ENCODE measurements at places on chromosomes 12 and 14.

DNA sequence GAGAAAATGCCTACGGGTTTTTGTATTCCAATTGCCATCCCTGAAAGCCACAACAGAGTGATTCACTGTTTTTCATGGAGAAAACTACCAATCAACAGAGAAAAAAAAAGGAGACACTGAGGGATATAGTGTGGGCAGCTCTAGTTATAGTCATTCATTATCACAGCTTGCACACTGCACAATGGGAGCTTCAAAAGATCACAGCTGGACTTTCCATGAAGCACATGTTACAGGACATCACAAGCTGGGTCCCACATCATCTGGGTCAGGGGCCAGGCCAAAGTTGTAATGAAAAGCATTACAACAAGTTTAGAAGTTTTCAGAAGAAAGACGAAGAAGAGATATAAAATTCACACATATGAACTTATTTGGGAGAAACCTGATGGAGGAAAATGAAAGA lies 41.5 kb downstream of the RERG start:
- DNase-seq = peak; percentile 62

DNA sequence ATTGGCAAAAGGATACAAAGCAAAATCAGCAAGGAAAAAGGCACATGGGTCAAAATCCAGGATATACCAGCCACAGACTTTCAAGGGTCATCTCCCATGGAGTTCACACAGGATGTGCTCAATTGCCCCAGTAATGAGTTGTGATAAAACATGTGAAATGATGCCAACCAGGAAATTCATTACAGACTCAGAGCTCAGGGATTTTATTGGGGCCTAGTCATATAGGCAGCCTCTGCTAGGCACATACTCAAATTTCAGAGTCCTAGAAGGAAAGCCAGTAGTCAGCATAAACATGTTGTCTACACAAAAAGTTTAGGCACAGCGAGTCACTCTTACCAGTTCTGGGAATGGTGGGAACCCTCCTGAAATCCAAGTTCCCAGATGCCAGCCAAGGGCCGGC lies 64.4 kb upstream of the OSBPL8 start:
- DNase-seq = peak; percentile 72

DNA sequence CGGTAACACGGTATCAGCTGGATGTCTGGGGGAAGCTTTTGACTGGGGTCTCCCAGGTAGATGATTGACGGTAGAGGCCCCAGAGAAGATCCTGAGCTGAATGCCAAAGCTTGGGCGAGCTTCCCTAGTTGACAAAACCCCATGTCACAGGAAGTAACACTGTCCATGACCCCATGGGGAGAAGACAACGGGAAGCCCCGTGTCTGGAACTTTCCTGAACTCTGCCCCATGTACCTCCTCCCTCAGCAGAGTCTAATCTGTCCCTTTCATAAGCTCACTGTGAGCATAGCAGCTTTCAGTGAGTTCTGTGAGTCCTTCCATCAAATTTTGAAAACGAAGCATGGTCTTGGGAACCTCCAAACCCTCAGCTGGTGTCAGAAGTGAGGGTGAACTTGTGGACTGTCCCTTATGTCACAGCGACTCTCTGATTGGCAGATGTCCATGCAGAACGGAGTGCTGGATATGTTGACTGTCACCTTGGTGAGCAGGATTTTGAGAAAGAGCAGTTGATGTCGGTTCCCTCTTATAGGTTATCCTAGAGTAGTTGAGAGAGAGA lies 29.7 kb upstream of the BEGAIN start:
- DNase-seq = no peak

GRCh38 chr14:29376237-29376636 lies 551.4 kb downstream of the PRKD1 start:
- DNase-seq = no peak

DNA sequence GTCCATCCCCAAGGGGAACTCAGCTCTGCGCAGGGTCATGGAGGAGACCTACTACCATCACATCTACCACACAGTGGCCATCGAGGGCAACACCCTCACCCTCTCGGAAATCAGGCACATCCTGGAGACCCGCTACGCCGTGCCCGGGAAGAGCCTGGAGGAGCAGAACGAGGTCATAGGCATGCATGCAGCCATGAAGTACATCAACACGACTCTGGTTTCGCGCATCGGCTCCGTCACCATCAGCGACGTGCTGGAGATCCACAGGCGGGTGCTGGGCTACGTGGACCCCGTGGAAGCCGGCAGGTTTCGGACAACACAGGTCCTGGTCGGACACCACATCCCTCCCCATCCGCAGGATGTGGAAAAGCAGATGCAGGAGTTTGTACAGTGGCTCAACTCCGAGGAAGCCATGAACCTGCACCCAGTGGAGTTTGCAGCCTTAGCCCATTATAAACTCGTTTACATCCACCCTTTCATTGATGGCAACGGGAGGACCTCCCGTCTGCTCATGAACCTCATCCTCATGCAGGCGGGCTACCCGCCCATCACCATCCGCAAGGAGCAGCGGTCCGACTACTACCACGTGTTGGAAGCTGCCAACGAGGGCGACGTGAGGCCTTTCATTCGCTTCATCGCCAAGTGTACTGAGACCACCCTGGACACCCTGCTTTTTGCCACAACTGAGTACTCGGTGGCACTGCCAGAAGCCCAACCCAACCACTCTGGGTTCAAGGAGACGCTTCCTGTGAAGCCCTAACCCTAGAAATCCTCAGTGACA lies 3.8 kb downstream of the FICD start:
- no peak for DNase-seq

DNA sequence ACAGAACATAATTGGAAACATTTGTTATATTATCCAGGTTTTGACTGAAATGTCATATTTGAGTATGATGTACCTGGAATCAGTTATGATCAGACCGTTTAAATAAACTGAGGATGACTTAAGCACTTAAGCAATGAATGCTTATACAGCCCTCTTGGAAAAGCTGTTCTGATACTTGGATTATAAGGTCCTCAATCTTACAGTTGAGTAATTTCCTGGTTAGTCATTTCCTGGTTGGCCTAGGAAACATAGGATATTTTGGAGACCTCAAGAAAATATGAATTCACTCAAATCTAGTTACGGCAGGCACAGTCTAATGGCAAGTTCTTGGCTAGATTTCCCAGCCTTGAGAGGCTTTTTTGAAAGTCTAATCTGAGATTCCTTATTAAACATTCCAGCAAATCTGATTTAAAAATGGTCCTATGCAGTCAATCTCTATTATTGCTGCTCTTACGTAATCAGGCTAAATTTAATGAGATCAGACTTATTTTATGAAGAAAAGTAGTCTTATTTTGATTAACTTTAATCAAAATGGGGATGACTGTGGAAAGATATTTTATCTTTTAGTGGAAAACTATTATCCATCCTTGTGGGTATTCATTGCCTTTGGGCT lies 447.2 kb downstream of the SNAPC1 start:
- DNase-seq = peak; percentile 92

- peak; percentile 65 for DNase-seq
Measured at GRCh38 chr14:92513204-92513965, at the start of gene RIN3. RIN3 (plus strand) TSS chr14:92513781; CDS start chr14:92513933, 152 bp downstream.

- no peak for DNase-seq
Measured at GRCh38 chr12:12072064-12072760, 1.5 kb downstream of the BCL2L14 start.

GRCh38 chr14:22479776-22480464 lies 109.1 kb downstream of the DAD1 start:
- DNase-seq = no peak

DNA sequence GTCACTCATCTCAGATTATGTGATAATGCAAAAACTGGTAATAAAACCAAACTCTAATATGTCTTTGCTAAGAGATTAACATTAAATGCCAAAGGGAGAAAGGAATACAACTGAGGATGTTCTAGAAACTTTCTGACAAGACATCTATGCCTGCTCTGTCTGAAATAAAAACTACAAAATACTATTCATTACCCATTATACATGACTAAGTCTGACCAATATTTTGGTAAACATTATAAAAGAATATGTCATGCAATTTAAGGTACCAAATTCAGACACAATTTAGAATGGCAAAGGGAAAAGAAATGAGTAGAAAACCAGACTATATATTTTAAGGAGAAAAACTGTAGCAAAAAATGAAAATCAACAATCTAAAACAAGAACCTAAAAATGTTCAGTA lies 39.5 kb downstream of the UBR7 start:
- DNase-seq = no peak

DNA sequence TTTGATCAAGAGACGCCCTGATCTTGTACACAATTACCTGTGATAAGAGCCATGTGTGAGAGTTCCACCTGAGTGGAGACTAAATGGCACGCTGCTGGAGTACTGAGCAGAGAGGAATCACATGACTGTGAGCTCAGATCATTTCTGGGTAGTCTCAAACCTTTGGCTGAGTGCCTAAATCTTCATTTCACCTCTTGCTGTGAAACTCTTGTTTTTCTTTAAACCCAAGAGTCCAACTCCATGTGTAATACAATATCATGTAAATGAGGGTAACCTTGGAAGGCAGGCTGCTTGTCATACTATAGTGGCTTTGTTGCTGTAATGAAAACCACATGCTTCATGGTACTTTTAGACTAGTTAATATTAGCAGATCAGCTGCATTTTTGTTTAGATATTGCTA lies 156.9 kb downstream of the CAND1 start:
- peak; percentile 27 for DNase-seq

GRCh38 chr14:74211945-74212580 lies 27.2 kb upstream of the VSX2 start:
- no peak for DNase-seq

- DNase-seq = peak; percentile 81
Measured at GRCh38 chr12:88553941-88554658, 26.2 kb downstream of the KITLG start.

DNA sequence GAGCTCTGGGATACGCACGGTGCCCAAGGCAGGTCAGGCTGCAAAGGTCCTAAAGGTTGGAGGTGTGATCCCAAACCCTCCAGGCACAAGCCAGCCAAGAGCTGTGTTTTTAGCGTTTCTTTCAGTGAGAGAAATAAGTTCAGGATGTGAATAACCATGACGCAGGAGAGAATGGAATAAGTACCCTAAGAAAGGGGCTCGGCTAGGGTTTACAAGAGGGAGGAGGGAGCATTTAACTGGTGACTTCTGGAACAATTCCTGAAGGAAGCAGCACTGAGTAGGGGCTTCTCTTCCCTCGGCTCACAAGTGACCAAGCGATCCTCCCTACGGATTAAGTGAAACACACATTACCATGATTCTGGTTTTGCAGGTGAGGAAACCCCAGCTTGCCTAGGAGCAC lies 29.4 kb downstream of the SSH1 start:
- no peak for DNase-seq

GRCh38 chr12:65074932-65075331 lies 46.2 kb downstream of the WIF1 start:
- no peak for DNase-seq

DNA sequence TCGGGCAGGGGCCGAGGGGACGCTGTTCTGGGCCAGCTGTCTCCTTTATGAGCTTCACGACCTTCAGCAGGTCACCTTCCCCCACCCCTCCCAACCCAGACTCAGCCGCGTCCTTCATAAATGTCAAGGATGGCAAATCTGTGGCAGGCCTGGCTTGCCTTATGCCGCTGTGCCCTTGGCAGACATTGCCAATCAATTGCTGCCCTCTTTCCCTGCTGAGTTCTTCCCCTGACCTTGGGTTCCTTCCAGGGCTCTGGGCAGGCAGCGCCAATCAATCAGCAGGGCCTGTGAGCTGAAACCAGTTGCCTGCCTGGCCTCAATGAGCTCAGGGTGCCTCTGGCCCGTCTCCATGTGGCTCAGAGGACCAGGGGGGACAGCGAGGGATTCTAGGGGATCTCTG lies 7.7 kb downstream of the FAM222A start:
- no peak for DNase-seq

DNA sequence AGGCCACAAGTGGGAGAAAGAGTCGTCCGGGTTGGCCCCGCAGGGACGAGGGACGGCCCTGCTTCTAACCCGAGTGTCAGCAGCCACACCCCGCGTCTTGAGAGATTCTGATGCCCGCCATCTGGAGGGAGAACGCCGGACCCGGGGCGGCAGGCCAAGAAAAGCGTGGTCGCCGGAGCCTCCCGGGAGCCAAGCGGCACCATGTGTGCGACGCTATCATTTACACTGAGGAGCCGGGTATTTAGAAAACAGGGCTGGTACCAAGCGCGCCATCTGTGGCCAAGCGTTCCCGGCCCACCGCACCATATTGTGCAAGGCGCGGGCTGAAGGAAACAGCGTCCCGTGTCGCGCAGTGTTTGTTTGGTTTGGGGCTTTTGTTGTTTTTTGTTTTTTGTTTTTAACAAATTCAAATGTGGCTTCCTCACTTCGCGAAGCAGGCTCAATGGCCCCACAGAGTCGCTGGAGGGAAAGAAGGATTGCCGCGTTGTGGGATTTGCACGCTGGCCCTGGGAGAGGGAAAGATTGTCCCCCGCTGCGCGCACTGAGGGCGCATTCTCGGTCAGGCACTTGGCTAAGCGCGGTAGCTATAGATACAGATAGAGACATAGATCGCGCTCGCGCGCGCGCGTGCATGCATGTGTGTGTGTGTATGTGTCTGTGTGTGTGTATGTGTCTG lies 153.8 kb downstream of the BCL11B start:
- DNase-seq = no peak

DNA sequence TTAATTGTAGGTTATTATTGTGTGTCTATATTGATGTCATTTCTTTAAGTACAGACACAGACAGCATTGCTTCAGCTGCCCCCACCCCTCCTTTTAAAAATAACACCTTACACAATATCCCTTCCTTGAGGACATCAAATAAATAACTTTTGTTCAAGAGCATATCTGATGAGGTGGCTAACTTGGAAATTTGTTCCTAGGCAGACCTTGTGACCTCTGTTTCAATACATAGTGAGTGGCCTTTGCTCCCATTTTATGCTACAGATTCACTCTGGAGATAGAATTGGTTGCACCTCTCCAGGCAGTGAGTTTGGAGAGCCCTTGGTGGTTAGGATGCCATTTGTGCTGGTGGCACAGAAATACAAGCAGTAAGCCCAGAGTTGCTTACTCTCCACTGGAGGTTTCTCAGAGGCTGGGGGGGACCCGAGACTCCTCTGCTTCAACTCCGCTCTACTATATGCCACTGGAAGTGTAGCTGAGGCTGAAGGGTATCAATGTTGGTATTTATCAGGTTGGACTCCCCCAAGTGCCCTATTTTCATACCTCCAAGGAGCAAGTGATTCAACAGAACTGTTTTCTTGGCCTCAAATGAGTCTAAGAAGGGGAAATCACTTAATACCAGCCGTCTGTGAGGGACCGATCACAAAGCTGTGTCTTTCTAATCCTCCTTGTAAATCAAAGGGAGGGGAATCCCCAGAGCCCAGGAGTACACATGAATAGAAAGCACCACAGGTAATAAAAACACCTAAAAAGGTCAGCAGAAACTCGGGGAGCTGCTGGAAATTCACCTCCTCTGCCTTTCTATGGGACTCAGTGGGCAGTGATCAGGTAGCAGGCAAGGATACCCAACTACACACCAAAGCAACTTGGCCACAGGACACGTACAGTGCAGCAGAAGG lies 463.1 kb downstream of the RAD51B start:
- DNase-seq = no peak

- DNase-seq = no peak
Measured at GRCh38 chr12:45303945-45304344, 88.0 kb downstream of the ANO6 start.

- no peak for DNase-seq
Measured at GRCh38 chr12:55838361-55838760, 4.4 kb downstream of the MMP19 start.

Data from HCEC 1CT (cell line).